Stimulated activated CD8-positive, alpha-beta memory T cell treated with anti-CD3 and anti-CD28 coated beads, Interleukin-7, amount 100 ng/mL, for 1 hour (primary cell): ENCODE measurements at places on chromosomes 1 and 21.

- DNase-seq: no peak
These were observed 611 bp upstream of the ZSWIM5 start for GRCh38 chr1:45206808-45207623.

- no peak for DNase-seq
These were observed 73.1 kb downstream of the HMCN1 start for GRCh38 chr1:185807275-185807674.

DNA sequence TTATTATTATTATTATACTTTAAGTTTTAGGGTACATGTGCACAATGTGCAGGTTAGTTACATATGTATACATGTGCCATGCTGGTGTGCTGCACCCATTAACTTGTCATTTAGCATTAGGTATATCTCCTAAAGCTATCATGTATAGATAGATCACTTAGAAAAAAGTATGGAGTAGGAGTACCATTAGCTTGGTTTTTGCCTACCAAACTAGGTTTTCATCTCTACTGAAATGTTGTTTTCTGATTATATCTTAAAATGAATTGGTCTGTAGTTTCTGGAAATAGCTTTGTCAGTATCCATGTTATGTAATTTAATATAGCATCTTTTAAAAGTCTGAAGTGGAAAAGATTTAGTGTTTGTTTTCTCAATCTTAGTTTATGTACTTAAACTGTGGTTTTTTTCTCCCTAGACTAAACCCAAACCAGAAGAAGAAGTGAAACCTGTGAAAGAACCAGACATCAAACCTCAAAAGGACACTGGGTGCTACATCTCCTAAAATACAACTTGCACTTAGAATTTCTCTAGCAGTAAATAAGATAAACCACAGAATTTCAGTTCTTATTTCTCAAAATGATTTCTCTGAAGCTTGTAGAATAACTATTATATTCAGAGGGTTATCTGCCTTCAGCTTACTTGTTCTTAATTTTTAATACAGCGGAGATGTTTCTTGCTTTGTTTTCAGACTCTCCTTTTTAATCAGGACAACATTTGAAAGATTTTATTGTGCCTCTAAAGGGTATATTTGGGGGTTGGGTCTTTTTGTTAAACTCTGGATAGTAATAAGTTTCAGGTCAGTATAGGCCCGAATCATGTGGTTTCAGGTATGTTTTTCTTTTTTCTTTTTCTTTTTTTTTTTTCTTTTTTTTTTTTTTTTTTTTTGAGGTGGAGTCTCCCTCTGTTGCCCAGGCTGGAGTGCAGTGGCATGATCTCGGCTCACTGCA is 4.5 kb upstream of the FAM177B start:
- no peak for DNase-seq

DNA sequence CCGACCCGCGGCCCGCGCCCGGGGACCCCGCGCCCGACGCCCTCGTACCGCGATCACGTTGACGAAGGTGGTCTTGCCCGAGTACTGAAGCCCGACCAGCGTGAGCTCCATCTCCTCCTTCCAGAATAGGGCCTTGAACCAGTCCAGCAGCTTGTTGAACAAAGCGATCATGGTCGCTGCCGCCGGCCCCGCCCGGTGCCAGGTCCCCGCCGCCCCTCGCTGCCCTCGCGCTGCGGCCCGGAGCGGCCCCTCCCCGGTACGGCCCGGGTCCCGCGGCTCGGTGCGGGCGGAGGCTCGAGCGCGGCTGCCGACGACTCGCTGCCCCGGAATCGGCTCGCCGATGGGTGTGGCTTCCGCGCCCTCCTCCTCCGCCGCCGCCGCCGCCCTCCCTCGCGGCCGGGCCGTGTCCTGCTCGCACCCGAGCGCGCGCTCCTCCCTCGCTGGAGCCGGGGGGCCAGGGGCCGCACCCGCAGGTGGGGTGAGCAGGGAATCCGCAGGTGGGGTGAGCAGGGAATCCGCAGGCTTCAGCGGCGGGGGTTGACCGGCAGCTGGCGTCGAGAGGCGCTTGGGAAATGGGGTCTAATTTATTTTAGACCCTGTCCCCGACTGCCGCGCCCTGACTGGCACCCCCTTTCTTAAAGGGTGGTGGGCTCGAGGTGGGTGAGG is at the start of gene ARL8A:
ARL8A (minus strand) TSS at position 336 of the 666 bp plus-strand sequence; CDS start at position 171, 165 bp downstream.
- DNase-seq: peak; percentile 41

DNA sequence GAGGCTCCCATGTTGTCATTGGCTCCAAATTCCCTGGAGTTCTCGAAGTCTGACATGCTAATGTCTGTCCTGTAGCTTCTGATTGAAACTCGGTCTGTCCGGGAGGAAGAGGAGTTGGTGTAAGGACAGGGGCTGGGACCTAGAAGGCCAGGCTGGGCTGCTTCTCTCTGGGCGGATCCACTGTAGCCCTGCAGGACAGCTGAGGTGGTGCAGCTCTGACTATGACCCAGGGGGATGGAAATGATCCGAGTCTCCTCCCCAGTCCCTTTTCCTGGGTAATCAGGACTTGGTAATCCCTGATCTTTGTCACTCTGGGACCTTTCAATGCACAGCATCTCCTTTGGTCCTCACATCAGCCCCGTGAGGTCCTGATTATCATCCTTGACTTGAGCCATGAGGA is 10.0 kb upstream of the FCMR start:
- no peak for DNase-seq

GRCh38 chr1:224641030-224641429 is 24.9 kb downstream of the CNIH3 start:
- DNase-seq: no peak

- DNase-seq: no peak
These were observed 214.9 kb downstream of the TOMM20 start for GRCh38 chr1:234913771-234914170.

DNA sequence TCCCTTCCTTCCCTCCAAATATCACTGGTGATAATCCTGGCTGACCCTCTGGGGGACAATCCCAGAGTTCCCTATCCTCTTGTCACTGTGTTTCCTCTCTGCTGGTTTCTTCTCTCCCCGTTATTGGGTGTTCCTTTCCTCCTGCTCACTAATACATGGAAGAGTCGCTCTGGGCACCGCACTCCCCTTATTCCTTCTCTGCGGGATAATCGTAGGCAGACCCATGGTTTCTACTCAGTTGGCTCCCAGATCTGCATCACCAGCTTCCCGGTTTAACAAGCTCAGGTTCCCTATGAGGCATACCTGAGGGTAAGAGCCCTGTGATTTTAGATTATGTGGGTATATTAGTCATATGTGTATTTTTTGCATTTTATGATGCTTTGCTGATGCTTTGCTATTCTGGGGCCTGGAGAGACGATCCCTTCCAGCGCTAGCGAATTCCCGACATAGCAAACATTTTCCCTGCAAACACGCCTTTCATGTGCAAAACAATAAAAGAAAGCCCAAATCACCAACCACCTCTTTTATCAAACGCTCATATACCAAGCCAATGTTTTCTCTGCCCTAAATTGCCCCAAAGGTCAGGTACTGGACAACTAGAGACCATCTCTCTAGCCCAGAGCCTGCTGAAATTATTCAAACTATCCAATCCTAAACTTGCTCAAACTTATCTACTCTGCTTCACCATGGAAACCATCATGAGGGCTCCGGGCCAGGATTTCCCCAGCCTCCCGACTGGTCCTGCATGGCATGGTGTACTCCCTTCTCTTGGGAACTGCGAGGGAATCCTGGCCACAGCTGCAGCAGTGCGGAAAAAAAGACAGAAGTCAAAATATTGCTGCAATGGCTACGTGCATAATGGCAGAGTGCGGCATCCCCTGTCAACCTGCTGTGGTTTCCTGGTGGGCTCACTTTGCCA is 84.2 kb downstream of the PCP4 start:
- no peak for DNase-seq

- no peak for DNase-seq
These were observed 36.0 kb downstream of the EBNA1BP2 start for GRCh38 chr1:43135857-43136781.

- DNase-seq: peak; percentile 21
These were observed 292.8 kb upstream of the B3GALT2 start for GRCh38 chr1:193479187-193479586.

DNA sequence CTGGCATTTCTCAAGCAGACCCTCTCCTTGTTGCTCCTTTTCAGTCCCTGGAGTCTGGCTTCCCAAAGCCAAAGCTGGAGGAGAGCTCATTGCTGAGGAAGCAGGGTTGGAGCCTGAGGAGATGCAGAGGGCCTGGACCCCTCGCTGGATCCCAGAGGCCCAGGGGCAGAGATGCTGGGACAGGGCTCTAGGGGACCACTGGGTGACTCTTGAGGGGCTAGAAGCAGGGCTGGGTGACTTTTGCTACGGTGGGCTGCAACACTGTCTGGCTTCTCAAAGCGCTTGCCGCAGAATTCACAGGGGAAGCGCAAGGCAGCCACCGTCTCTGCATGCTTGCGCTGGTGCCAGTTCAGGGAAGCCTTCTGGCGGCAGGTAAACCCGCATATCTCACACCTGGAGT is 8.8 kb downstream of the ZNF692 start:
- no peak for DNase-seq

DNA sequence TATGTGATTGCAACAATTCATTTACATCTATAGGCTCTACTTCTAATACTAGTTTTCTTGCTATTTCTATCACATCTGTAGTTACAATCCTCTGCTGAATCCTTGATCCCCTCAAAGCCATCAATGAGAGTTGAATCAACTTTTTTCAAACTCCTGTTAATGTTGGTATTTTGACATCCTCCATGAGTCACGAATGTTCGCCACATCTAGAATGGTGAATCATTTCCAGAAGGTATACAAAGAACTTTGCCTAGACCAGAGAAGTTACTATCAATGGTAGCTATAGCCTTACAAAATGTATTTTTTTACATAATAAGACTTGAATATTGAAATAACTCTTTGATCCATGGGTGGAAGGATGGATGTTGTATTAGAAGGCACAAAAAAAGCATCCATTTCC is 110.0 kb downstream of the AMY1C start:
- no peak for DNase-seq

GRCh38 chr1:66585002-66585401 is 51.0 kb downstream of the SGIP1 start:
- no peak for DNase-seq

- no peak for DNase-seq
These were observed 185.1 kb downstream of the TM2D1 start for GRCh38 chr1:61539720-61540462.

DNA sequence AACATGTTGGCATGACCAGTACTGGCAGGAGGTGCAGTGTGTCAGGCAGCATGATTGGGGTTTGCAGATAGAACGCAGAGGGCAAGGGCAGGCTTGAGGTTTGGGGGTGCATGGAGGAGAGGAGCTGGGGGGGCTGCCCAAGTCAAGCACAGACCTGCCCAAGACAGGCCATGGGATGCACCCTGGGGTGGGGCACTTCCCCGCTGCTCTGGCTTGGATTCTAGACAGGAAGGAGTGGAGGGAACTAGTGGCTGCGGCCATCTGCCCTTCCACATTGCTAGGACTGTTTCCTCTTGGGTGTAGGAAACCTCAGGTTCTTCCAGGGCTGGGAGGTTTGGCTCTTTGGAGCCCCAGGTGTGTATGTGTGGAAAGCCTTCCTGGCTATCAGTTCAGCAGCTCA is 3.0 kb downstream of the PDXK start:
- DNase-seq: no peak

- no peak for DNase-seq
These were observed 2.0 kb downstream of the MEF2D start for GRCh38 chr1:156498432-156499193.

DNA sequence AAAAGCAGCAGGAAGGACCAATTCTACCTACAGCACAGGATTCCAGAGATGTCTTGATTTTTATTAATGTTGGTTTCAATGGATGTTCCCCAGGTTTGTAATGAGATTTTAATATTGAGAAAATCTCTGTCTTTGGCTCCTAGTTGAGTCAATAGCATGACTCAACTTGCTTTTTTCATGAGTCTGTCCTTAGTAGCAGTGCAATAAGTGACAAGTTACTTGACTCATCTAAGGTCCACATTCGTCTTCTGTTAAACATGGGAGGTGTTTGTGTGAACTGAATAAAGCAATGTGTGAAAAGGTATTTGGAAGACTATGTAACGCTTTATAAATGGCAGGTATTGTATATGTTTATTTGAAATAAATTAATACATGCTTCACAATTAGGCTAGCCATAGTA is 645.0 kb upstream of the PTBP2 start:
- DNase-seq: no peak

DNA sequence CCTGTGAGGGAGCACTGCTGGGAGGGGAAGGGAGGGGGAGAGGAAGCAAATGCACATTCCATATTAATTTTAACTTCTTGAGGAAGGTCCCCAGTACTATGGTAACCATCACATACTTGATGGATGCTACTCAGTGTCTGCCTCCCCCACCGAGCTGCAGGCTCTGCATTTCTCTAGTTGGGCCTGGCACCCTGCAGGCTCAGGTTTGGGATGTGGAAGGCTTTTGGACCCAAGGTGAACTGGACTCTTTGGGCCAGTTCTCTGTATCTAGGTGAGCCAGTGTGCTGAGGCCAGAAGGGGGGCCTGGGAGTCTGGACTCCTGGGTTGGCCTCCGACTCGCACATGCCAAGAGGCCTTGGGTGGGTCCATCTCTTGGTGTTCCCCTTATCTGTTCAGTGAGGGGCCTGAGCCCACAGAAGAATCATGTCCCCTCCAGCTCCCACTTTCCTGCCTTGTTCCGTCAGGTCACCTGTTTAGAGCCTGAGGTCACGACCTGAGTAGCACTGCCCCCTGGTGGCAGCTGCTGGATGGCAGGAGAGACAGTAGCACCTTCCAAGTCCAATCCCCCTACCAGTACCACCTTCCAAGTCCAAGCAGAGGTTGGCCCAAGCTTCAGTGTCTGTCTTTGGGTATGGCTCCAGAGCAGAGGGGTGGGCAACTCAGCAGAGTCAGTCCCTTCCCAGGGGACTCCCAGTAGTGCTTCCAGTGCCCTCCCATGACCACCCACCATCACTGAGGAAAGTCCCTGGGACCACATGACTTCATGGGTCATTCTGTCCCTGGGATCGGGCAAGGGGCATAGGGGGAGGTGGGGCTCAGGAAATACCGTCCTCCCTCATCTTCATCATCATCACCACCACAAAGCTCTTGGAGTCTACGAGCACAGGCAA is 241.8 kb downstream of the TRABD2B start:
- peak; percentile 5 for DNase-seq

DNA sequence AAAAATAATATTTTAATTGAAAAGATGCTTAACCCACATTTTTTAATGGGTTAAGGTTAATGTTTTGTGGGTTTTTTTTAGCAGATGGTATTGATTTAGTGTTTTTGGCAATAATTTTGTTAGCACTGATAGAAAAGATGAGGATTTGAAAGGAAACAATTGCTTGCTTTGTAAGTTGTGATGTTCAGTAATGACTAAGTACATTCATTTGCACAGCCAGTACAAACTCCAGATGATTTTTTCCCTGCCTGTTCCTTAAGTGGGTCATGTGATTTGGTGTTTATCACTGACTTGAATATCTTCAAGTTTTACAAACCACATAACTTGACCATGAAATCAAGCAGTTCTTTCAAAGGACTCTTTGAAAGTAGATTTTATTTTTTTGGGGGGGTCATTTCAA is 15.0 kb downstream of the DISP1 start:
- no peak for DNase-seq

- DNase-seq: no peak
These were observed 56.5 kb upstream of the SSBP3 start for GRCh38 chr1:54462597-54463258.

GRCh38 chr1:3069491-3070308 is 697 bp downstream of the PRDM16 start:
- DNase-seq: no peak
